ENCODE measurements at places on chromosomes 1 and 21. TPM values are rescaled to one million over a fixed set of nuclear protein-coding genes. Genes with fewer than 3 reads are reported as not detected.

Gene LDLRAD1
- not detected for total RNA-seq

Gene NPL
- 2.1 TPM for total RNA-seq

Gene MXRA8
- 2.2 TPM for total RNA-seq

Gene MTARC2
- 8.0 TPM for total RNA-seq

Gene OR2L3
- total RNA-seq: not detected

Gene OPTC
- not detected for total RNA-seq

Gene KCNJ6
- under 0.01 TPM for total RNA-seq

Gene TRPM2
- not detected for total RNA-seq

Gene DNASE2B
- total RNA-seq: not detected

Gene CSTB
- 20.6 TPM for total RNA-seq

Gene PDZK1IP1
- not detected for total RNA-seq

Gene CTNNBIP1
- total RNA-seq: 48.7 TPM

Gene HP1BP3
- total RNA-seq: 235 TPM

Gene CCT3
- 627 TPM for total RNA-seq

Gene FCRL5
- under 0.01 TPM for total RNA-seq

Gene COL8A2
- 3.7 TPM for total RNA-seq

Gene BRINP3
- not detected for total RNA-seq

Gene SPRR4
- total RNA-seq: not detected

Gene C1orf226
- total RNA-seq: 1.4 TPM

Gene CNR2
- total RNA-seq: not detected

Gene NBPF9
- total RNA-seq: 15.8 TPM

Data from pulmonary artery endothelial cell (primary cell).